CD4-positive, alpha-beta T cell treated with Interleukin-21 for 1 hour (primary cell): ENCODE measurements at places on chromosomes 1 and 21.

GRCh38 chr1:163240705-163241104, 38.0 kb upstream of the RGS5 start:
- DNase-seq, result no peak

- no peak for DNase-seq
Observed at GRCh38 chr1:60035921-60036320, 37.6 kb downstream of the C1orf87 start.

GRCh38 chr1:154148807-154149206, 6.1 kb downstream of the NUP210L start:
- no peak for DNase-seq

- no peak for DNase-seq
Observed at GRCh38 chr1:153816283-153816889, 41.2 kb downstream of the SLC27A3 start.

GRCh38 chr1:199529324-199529723, 498.2 kb upstream of the NR5A2 start:
- no peak for DNase-seq

- DNase-seq, result no peak
Observed at GRCh38 chr21:42200906-42201614, 17.9 kb upstream of the ABCG1 start.

DNA sequence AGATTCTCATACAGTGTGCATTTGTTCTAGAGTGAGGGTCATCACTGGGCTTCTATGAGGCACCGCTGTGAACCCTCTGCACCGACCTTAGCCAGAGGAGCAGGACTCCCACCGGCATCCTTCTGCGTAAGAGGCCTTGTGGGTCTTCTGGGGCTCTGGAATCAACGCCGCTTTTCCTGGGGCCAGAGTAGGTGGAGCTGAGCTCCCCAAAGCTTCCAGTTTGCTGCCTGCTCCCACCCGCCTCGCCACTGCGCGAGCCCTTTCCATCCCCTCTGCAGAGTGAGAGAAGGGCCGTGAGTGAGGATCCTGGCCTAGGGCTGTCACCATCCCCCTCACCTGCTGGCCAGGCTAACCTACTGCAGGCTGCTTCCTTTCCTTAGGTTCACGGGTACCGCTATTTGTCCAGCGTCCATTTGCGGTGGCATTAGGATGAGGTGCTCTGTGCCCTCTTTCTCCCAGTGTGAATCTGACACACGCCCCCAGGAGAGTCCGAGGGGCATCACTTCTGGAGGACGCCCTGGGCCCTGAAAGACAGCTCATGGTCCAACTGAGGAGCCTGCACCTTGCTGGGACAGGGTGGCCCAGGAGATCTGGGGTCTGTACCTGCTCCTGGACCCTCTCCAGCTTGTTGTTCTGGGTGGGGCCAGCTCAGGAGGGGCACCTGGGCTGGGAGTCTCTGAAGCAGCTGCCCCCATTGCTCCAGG, 36.2 kb downstream of the UMODL1 start:
- DNase-seq, result no peak

DNA sequence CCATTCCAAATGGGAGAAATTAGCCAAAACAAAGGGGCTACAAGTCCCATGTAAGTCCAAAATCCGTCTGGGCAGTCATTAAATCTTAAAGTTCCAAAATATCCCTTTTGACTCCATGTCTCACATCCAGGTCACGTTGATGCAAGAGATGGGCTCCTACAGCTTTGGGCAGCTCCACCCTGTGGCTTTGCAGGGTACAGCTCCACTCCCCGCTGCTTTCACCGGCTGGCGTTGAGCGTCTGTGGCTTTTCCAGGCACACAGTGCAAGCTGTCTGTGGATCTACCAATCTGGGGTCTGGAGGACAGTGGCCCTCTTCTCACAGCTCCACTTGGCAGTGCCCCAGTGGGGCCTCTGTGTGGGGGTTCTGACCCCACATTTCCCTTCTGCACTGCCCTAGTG, 130.2 kb downstream of the TPR start:
- no peak for DNase-seq

DNA sequence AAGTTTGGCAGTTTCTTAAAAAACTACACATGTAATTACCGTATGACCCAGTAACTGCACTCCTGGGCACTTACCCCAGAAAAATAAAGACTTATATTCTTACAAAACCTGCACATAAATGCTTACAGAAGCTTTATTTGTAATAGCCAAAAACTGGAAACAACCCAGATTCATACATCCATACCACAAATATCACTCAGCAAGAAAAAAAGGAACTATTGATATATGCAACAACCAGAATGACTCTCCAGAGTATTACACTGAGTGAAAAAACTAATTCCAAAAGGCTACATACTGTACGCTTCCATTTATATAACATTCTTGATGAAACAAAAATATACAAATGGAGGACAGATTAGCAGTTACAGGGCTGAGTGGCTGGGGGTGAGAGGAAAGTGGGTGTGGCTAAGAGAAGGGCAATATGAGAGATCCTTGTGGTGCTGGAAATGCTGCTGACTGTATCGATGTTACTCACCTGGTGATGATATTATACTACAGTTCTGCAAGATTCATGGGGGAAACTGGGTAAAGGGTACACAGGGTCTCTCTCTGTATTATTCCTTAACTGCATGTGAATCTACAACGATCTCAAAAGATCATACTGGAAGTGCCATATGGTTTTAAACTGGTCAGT, 96.0 kb upstream of the GNG4 start:
- DNase-seq, result no peak

DNA sequence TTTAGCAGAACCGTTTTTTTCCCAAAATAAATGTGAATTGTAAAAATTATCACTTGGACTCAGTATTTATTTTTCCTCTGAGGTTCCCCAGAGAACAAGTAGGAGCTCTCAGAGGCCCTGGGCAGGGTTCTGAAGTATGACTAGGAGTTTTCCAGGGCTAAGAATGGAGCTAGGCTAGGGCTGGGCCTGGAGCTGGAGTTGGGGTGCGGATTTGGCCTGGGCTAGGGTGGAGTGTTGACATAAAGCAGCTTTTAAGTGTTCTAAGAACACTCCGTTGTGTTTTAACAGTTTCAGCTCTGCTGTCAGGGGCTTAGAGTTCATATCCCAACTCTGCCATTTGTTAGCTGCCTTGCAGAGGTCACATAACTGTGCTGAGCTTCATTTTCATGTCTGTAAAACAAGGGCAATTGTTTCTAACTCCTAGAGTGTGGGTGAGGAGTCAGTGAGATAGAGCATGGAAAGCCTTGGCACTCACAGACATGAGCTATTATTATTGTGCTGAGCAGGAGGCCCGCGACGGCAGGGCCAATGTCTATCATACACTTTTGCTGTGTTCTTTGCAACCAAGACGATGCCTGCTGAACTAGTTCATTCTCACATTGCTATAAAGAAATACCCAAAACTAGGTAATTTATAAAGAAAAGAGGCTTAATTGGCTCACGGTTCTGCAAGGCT, 51.1 kb downstream of the LACTBL1 start:
- DNase-seq, result no peak

DNA sequence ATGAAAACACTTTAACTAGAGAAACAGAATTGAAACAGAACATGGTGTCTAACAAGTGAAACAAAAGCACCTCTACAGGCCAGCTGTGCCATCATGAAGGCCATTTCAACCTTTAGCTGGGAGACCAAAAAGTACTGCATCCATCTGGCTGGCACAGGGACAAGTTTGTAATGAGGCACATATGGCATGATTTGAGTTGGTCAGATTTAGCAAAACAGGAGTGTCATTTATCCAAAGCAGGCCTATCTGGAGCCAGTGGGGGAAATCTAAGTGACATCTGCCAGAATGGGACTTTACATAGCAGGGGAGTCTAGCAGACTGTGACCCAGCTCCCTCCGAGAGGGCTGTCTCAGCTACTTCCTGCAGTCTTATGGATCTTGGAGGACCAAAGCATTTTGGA, 51.9 kb downstream of the DNTTIP2 start:
- DNase-seq, result no peak

DNA sequence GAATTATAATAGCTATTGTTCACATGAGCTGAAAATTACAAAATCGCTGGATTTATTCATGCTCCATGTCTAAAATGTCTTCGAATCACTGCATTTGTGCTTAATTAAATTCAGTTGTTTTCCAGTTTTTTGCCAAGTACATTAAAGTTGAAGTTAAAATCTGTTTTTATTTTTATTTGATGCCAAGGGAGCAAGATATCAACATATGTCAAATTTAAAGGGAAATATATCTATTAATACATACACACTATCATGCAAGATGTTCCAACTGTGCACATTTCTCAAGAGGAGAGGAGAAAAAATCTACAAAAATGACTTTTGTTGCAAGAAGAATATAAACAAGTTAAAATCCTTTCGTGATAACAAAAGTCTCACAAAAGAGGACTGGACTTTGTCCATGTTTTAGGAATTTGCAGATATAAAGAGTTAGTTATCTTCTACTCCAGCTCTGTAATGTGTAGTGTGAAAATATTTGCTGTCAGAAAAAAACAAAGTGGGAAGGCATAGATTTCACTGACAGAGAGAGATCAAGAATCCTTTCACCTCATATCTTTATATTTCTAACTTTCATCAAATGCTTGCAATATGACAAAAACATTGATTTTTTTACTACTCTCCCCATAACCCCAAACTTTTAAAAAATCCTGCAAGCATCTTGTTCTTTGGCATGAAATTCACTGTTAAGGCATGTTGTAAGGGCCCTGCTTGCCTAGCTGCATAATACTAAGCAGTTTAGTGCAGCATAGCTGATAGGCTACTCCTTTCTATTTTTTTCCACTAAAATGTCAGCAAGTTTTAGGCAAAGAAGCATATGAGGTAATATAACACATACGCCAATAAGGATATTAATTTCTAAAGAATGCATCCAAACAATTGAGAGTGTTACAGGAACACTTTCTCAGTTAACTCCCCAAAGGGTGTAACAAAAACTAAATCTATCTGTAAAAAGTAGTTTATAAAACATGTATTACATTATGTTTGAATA, 340.2 kb upstream of the ADAMTS5 start:
- DNase-seq, result no peak

DNA sequence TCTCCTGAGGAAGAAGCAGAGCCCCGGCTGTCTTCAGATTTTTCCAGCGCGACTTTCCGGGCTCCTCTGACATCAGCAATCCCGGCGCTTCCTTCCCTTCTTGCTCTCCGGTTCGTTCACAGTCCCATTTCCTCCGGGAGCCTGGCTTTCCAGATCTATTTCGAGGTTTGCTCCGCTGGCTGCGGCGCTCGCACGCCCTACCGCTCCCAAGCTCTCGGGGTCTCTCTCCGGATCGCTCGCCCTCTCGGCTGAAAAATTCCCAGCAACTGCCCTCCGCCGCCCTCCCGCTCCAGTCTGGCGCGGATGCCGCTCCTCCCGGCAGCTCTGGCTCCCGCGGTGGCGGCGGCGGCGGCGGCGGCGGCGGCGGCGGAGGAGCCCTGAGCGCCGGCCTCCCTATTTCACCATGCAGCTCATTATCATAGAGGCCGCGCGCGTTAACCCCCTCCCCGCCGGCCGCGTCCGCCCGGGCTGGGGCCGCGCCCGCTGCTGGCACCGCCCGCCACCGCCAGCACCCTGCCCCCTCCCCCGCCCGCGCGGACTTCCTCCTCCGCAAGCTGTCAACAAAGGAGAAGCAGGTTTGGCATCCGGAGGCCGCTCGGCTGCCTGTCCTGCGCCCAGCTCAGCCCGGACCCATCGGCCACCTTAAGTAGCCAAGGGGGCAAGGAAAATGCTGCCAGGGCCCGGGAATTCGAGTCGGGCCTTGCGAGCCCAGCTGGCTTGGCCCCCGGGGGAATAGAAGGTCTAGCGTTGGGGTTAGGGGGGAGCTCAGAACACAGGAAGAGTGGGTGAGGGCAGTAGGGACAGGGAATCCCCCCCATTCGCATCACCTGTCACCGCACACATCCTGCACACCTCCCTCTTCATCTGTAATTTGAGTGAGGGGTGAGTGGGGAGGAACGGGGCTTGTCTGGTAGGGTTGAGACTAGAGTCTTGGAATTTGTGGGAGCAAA, at the start of gene PLXNA2:
Gene PLXNA2 (minus strand): TSS at position 418 of the 950 bp plus-strand sequence. CDS start 26,462 bp downstream, outside the sequence.
- DNase-seq, result peak; percentile 70

- peak; percentile 70 for DNase-seq
Observed at GRCh38 chr1:150010393-150011115, at the start of gene OTUD7B. Gene OTUD7B (minus strand): TSS chr1:150010726. CDS start chr1:149977510, 33,216 bp downstream.
